ENCODE measurements at places on chromosomes 6 and 20. TPM values are rescaled to one million over a fixed set of nuclear protein-coding genes. Genes with fewer than 3 reads are reported as not detected.

GRCh38 chr20:11867291-11867919 lies 50.3 kb upstream of the BTBD3 start:
- DNase-seq, result no peak

- no peak for DNase-seq
Measured at GRCh38 chr6:133764008-133764753, 124.7 kb upstream of the TCF21 start.

GRCh38 chr6:47318236-47318989 lies 8.7 kb upstream of the TNFRSF21 start:
- no peak for DNase-seq

GRCh38 chr6:39822846-39823815 lies 31.0 kb downstream of the DAAM2 start:
- DNase-seq, result no peak

GFOD1 gene
- total RNA-seq, result 0.84 TPM

TSBP1 gene
- not detected for total RNA-seq
